CD4-positive, alpha-beta T cell treated with Interleukin-6 for 4 hours (primary cell): ENCODE measurements at places on chromosomes 4 and X.
A peak's percentile ranks its signal among the peaks of the same experiment; 100 is the strongest.

DNA sequence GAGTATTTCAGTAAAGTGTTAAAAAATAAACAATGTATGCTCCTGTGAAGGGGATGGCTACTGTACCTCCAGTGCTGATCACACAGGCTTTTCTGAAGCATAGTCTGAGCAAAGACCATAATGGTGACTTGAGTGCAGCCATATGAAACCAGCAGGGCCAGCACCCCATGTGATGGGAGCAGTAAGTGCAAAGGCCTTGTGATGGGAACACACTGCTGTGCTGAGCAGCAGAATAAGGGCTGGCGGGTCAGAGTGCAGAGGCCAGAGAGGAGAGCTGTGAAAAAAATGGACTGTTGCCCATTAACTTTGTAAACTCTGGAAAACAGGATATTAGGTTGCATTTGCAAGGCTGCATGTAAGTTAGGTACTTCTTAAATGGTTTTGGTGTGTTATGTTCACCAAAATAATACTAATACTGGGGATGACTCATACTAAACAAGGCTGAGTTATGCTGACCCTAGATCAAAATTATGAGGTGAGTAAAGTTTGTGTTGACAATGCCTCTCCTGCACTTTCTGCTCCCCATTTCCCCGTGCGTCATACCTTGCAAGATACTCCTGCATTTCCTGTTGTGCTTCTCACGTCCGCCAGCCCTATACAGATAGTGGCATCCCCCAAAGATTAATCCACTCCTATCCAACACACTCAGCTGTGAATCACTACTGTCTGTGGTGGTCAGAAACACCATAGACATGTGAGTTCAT, 67.0 kb upstream of the FAM9A start:
- DNase-seq = no peak

DNA sequence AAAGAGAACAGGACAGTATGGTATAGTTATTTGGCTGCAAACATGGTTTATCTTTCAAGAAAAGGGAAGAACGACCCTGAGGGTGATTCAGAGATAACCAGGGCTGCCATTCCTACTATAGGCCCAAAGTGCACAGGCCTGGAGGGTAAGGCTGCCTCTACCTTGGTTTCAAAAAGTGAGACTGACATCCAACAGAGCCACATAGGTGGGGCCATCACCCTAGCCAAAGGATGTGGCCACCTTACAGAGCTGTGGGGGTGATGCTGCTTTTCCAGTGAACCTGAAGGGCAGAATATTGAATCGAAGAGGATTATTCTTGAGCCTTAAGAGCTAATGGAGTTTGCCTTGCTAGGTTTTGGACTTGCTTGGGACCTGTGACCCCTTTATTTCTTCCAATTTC, 15.7 kb downstream of the SH2D1A start:
- no peak for DNase-seq

GRCh38 chr4:116544946-116545345, 540.4 kb downstream of the TRAM1L1 start:
- DNase-seq = no peak

- peak; percentile 14 for DNase-seq
Observed at GRCh38 chrX:79138658-79139241, 5.7 kb upstream of the GPR174 start.

DNA sequence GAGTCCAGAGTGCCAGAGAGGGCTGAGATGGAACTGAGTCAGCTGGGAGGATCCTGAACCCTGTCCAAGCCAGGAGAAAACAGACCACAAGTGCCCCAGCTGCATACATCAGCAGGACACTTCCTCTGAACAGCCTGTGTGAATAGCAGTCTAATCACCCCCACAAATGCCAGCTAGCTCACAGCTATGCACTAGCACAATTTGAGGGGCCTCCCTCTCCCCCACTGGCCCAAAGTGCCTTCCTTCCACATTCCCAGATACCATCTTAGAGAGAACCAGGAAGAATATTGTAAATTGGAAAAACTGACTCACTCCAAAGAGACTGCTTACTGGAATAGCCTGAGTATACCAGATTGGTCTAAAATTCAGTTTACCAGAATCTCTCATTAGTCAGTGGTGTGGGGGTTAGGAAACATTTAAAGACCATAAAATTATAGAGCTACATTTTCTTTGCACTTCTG, 292.6 kb upstream of the KLF3 start:
- DNase-seq = no peak

DNA sequence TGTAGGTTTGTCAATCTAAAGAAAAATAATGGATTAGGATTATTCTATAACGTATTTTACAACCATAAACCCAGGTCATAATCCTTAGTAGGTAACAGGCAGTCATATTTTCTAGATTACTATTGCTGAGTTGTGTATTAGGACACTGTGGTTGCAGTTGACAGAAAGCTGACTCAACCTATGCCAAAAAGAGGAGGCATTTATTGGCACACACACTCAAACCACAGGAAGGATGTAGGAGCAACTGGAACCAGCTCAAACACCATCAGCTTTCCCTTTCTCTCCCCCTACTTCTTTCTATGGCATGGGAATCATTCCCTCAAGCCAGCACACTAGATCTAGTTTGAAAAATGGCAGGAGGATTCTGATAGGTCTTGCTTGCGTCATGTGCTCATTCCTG, 136.4 kb upstream of the FAM9C start:
- DNase-seq = no peak

DNA sequence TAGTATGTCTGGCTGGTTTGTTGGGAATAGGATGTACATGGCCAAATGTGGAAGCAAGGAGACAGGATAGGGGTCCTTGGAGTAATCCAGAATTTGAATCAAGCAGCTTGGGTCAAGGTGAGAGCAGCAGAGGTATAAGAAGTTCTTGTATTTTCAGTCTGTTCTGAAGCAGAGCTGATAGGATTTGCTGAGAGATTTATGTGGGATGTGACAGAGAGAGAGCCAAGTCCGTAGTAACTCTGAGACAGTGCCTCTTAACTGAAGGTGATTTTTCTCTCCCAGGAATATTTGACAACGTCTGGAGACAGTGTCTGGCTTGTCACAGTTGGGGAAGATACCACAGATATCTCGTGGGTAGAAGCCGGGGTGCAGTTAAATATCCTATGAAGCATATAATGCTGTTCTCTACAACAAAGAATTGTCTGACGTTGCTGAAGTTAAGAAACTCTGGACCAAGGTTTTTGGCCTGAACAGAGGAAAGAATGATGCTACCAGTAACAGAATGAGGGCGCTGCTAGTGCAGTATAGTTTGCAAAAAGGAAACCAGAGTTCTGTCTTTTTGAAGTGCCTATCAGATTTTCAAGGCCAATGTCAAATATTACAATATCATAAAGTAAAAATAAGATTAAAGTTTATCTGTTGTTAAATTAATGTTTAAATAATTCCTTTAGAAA, 184.0 kb downstream of the ARHGAP24 start:
- no peak for DNase-seq

DNA sequence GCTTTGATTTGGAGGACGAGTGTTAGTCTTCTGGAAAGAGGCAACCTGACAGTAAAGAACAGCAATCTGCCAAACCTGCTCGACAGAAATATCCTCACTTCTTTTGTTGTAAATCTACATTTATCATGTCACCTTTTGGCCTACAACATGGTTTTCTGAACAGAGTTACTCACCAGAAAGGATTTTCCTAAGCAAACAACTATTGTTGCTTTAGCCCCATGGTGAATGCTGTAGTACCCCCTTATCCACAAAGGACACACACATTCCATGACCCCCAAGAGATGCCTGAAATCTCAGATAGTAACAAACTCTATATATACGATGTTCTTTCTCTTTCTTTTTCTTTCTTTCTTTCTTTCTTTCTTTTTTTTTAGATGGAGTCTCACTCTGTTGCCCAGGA, 42.7 kb downstream of the TMEM150C start:
- no peak for DNase-seq

GRCh38 chr4:110823251-110823650, 200.4 kb upstream of the PITX2 start:
- no peak for DNase-seq

GRCh38 chrX:152923599-152923998, 25.7 kb downstream of the ZNF185 start:
- no peak for DNase-seq

- peak; percentile 50 for DNase-seq
Observed at GRCh38 chrX:65926095-65927019, 113.5 kb downstream of the VSIG4 start.

- DNase-seq = no peak
Observed at GRCh38 chr4:42640613-42641012, 16.3 kb downstream of the ATP8A1 start.

GRCh38 chr4:1233641-1234308, 15.2 kb downstream of the CTBP1 start:
- DNase-seq = no peak

DNA sequence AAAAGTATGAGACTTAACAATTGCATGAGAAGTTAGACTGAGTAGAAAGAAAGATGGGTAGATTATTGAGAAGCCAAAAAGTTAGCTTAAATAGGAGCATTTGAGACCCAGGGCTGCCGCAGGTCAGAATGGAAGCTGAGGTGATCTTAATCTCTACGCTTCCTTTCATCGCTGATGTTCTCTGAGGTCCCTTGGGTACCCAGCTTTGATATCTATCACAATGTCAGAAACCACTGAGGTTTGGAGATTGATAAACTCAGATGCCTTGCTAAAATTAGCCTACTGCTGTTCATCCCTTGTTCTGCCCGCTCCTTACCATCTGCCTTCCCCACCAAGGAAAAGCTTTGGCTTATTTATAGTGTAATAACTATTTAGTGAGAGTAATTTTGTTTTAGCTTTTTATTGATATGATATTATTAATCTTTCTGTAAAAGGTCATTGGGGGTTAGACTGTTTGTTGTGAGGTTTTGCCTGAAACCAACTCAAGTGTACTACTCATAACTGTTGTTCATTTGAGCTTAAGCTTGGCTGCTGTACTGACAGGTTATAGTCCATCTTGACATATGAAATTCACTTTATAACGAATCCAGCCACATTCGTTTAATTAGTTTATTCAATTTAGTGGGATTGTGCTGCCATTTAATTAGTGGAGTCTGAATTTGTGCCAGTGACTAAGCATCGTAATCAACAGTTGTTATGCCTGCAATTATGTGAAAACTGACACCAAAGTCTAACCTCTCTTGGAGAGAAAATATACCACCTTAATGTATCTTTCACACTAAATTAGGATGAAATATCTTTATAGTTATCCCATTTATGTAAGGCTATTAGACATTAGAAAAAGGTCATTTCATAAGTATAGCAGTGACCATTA, 15.1 kb downstream of the MCUB start:
- no peak for DNase-seq

DNA sequence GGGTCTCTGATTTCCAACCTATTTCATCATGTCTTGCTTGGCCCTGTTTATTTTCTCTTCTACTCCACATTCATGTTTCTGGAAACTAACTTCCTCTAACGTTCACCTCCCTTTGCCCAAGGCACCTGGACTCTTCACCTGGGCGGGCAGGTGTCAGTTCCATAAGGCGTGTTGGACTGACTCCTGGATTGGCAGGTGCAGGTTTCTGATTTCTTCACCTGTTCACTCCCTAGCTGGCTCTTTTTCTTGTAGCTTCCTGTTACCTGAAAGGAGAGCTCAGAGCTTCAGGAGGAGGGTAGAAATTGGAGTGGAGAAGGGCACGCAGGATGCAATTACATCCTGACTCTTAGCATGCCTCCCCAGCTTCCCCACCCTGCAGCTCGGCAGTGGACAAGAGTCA, 350.8 kb upstream of the KLF3 start:
- no peak for DNase-seq
